ENCODE measurements at places on chromosomes 13 and 19. TPM values are rescaled to one million over a fixed set of nuclear protein-coding genes. Genes with fewer than 3 reads are reported as not detected.

DNA sequence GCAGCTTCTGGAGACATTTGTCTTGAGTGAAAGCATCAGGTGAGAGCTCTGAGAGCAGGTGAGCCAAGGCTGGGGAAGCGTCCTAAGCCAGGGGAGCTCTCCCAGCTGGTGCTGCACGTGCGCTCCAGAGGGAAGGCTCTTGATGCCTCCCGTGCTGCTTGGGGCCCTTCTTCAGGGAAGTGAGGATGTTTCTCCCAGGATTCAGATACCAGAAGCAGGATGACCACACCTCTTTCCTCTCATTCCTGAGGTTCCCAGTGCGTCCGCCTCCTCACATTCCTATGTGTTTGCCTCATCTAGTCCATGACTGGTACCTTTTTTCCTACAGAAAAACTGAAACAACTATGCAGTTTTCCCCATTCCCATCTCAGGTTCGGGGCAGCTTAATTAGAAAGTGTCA lies 231.0 kb upstream of the IRS2 start:
- H3K4me1 ChIP-seq = no peaks in the 10 kb centered on the region
- no peak for ATAC-seq
- H3K27ac ChIP-seq = no peak overlapping the region

Gene TLE2
- 3.5 TPM for total RNA-seq

Gene PSG11
- 0.32 TPM for total RNA-seq

DNA sequence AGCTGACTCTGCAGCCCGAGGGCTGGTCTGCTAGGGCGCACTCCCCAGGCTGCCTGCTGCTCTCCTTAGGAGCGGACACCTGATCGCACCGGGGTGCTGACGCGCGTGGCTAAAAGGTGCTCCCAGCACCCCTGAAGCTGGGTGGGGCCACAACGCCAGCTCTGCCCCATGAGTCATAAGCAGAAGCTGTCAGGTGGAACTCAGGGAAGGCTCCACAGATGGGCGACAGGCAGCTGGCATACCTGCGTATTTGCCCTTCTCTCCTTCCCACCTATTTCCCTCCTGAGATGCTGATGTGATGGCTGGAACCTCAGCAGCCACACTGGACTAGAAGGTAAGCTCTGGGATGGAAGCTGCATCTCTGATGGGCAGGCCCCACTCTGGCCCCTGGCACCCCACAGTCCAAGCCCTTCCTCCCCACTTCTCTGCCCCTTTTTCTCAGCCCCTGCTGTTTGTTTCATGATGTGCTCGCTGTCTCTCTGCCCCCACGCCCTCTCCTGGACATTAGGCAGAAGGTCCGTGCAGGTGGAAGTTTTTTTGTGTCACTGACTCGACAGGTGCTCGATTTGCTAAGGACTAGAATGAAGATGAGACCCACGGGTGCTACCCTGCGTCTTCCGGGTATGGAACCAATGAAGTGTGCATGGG lies 30.3 kb upstream of the CACTIN start:
- H3K4me3 ChIP-seq = no peak overlapping the region
- H3K4me1 ChIP-seq = no peaks in the 10 kb centered on the region

Gene ZNF69
- 1.9 TPM for total RNA-seq

- peaks cover 55% of the 10 kb centered on the region for H3K36me3 ChIP-seq
- H3K27ac ChIP-seq = peak overlapping the region; percentile 92
- H3K4me3 ChIP-seq = peak overlapping the region; percentile 88
- ATAC-seq = no peak
- H3K27me3 ChIP-seq = no peaks in the 10 kb centered on the region
- peaks cover 38% of the 10 kb centered on the region for H3K4me1 ChIP-seq
Observed at GRCh38 chr13:40993987-40994386, 25.1 kb downstream of the ELF1 start.

GRCh38 chr19:18122424-18122823 lies 24.8 kb downstream of the MAST3 start:
- H3K27ac ChIP-seq = no peak overlapping the region
- H3K27me3 ChIP-seq = no peaks in the 10 kb centered on the region

DNA sequence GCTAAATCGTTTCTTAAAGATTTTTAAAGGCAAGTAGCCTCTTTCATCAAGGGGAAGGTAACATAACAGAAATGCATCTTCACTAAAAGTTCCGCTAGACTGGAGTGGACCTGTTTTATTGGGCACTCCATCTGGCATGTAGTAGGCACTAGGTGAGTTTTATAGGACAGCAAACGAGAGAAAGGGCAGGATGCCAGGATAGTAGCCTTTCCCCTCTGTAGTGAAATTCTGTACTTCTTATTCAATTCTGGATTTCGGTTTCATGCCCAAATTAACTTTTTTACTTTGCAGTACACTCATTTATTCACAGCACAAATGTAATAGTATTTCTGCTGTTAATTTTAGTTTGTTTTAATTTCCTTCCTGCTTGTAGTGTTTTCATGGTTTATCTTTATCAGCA lies 45.2 kb downstream of the GPR180 start:
- no peaks in the 10 kb centered on the region for H3K4me1 ChIP-seq
- no peaks in the 10 kb centered on the region for H3K36me3 ChIP-seq
- H3K27ac ChIP-seq = no peak overlapping the region
- no peaks in the 10 kb centered on the region for H3K27me3 ChIP-seq
- H3K4me3 ChIP-seq = no peak overlapping the region
- no peak for ATAC-seq

- ATAC-seq = no peak
- no peaks in the 10 kb centered on the region for H3K27me3 ChIP-seq
- no peak overlapping the region for H3K27ac ChIP-seq
- peaks cover 23% of the 10 kb centered on the region for H3K36me3 ChIP-seq
- no peaks in the 10 kb centered on the region for H3K4me1 ChIP-seq
Observed at GRCh38 chr13:49667773-49668172, 23.5 kb downstream of the EBPL start.

Gene OR7G1
- total RNA-seq = not detected

Gene MUC16
- total RNA-seq = 0.21 TPM

DNA sequence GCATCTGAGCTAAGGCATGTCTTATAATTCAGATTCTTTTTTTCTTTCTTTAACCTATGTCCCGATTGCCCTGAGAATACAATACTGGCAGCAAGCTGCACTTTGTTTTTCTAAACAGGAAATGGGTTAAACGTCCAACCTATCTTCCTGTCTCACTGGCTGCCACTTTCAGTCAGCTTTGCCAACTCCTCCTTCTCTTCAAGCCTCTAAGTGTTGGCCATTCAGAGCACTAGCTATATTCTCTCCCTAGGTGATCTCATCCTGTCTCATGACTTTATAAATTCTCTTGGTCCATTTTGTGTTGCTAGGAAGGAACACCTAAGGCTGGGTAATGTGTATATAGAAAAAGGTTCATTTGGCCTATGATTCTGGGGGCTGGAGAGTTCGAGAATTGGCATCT lies 109.5 kb upstream of the TSC22D1 start:
- peaks cover 16% of the 10 kb centered on the region for H3K27me3 ChIP-seq
- ATAC-seq = peak; percentile 56
- H3K4me1 ChIP-seq = peaks cover 11% of the 10 kb centered on the region
- peak overlapping the region; percentile 4 for H3K27ac ChIP-seq

DNA sequence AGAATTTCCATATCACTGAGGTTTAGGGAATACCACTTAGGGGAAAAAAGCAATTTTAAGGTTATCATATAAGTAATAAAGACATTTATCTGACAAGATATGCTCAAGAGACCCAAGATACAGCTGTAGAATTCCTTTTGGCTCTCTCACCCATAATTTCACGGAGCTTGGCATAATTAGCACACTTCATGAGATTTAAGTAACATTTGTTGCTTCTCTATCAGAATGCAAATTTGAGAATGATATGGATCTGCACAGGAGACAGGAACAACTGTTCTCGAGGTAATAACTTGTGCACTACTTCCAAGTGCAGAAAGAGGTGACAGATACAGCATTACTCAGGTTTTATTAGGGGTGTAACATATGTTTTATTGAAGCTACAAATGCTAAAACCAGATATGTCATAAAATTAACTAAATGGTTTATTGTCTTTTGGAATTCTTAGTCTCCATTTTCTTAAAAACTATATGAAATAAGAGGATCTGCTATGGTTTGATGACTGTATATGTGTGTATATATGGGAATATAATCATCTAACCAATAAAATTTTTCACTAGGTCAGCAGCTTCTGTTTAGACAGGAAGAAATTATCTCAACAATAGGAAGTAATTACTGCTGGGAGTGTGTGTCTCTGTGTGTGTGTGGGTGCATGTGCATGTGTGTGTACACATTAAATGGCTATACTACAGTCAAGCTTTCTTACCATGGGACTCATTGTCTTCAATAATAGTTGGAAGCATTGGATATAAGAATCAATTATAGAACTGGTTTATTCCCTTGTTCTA lies 401.3 kb downstream of the PCDH17 start:
- ATAC-seq = no peak
- H3K27ac ChIP-seq = no peak overlapping the region
- no peak overlapping the region for H3K4me3 ChIP-seq

DNA sequence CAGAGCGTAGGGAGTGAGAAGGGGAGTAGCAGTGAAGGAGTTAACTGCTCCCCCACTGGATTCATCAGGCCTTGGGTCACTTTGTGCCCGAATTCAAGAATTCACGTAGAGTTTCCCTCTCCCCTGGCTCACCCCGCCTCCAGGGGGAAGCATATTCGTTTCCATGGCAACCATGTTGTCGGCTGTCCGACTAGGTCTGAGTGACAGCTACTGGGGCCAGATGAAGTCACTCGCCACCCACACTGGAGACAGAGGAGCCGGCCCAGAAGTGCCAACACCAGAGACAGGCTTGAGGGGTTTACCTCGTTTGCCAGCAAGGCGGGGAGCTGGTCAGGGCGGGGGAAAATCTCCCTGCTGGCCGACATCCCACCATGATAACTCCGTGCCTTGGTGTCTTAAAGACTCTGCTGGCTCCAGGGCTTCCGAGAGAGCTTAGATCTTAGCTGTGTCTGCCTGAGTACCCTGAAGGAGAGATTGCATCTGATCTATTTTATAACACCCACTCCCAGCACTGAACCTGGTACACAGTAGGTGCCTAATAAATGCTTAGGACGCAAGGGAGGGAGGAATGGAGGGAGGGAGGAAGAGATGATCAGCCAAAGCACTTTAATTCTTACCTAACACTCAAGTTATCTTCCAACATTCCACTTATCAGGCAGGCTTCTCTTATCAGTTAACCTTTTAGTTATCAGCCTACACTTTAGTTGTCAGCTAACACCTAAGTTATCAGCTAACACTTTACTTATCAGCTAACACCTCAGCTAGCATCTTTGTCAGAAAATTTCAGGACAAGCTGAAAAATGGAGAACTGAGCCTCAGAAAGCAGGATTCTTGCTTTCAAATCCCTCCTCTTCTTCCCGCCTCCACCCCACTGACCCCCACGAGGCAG lies 57.2 kb upstream of the ZNRF4 start:
- H3K4me1 ChIP-seq = no peaks in the 10 kb centered on the region
- peaks cover 29% of the 10 kb centered on the region for H3K27me3 ChIP-seq
- no peak for ATAC-seq
- no peaks in the 10 kb centered on the region for H3K36me3 ChIP-seq

DNA sequence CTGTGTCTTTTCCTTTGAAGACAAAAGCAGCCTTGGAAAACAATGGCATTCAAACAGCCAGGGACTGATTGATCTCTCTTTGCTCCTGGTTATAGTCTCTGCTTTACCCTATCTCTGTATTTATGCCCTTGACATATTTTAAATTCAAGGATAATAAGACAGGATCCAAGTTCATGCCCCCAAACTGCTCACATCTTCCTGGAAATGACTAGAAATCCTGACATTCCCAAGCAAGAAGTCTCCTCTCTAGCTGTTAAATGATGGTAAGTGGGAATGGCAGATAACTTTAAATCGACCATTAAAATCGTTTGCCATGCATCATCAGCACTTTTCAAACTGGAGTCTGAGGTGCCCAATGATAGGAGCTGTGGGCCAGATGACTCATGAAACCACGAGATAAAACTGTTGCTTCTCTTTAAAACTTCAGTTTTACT lies 435.6 kb downstream of the FOXO1 start:
- peak overlapping the region; percentile 44 for H3K4me3 ChIP-seq
- no peaks in the 10 kb centered on the region for H3K27me3 ChIP-seq
- ATAC-seq = peak; percentile 34

Gene FCAR
- not detected for total RNA-seq

Gene ZIC2
- total RNA-seq = not detected

Gene PSG3
- 0.19 TPM for total RNA-seq

DNA sequence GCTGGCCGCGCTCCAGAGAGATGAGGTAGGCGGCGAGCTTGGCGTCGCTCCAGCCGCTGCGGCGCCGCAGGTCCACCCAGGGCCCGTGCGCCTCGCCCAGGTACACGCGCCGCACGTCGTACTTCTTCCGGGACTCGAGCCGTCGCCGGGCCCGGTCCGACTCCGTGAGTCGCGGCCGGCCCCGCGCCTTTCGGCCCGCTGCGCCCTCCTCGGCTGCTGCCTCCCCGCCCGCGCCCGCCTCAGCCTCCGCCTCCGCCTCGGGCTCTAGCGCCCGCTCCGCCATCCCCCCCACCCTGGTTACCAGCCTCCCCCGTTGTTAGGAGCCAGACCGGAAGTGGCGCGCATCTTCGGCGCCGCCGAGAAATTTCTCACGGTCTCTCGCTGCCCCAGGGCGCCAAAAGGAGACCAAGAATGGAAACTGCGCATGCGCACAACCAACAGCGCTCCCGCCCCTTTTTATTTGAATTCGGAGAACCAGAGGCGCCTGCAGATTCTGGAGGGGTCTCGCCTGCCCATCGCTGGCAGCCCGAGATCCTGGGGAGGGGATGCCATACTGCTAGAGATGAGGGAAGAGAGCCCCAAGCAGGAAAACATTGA lies at the start of gene ZNF653:
Gene ZNF653, minus strand, starts transcription at position 336 of the 597 bp plus-strand sequence. Its CDS starts 53 bp downstream, at position 283.
- peak; percentile 67 for ATAC-seq
- H3K4me3 ChIP-seq = peak within 1 kb of the TSS; percentile 90
- peaks cover 10% of the 10 kb centered on the region for H3K4me1 ChIP-seq
- H3K27ac ChIP-seq = peak within 1 kb of the TSS; percentile 96
- H3K36me3 ChIP-seq = peaks cover 41% of the 10 kb centered on the region

DNA sequence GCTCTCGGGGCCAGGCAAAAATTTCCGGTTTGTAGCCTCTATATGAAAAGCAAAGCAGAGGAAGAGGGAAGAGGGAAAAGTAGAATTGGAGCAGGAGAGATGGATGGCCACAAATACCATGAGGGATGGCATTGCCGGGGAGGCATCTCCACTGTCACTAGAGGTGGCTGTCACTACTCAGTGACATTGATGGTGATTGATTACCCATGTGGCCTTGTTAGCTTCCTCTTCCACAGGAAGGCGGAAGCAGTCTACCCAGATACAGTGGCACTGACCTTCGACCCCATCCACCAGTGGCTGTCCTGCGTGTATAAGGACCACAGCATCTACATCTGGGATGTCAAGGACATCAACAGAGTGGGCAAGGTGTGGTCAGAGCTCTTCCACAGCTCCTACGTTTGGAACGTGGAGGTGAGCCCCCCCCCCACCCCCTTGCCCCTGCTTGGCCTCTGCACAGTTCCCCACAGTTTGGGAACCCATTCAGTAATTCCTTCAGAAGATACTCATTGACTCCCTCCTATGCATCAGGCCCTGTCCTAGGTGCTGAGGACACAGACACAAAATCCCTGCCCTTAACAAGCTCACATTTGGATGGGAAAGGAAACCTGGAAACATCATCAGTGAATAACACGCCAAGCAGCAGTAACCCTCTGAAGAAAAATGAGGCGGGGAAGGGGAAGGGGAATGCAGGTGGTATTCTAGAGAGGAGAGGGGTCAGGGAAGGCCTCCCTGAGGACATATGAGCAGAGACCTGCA lies 18.6 kb downstream of the WDR62 start:
- ATAC-seq = no peak
- no peak overlapping the region for H3K27ac ChIP-seq
- H3K4me1 ChIP-seq = peaks cover 5% of the 10 kb centered on the region

Data from activated T-helper 17 cell treated with anti-CD3 and anti-CD28 coated beads, Interleukin-2, amount 50 U/mL, for 72 hours (primary cell).